ENCODE measurements at places on chromosomes 1 and 21. TPM values are rescaled to one million over a fixed set of nuclear protein-coding genes. Genes with fewer than 3 reads are reported as not detected.

The C1QB gene
- 531 TPM for total RNA-seq

The S100B gene
- 102 TPM for total RNA-seq

The GNAT2 gene
- total RNA-seq = not detected

The EFNA4 gene
- total RNA-seq = 3.1 TPM

The ELAPOR1 gene
- 0.26 TPM for total RNA-seq

The CROCC gene
- total RNA-seq = 14.4 TPM

The NEGR1 gene
- 34.7 TPM for total RNA-seq

The SNX27 gene
- total RNA-seq = 40.4 TPM

The SSR2 gene
- total RNA-seq = 179 TPM

The FAM78B gene
- 1.7 TPM for total RNA-seq

The HMCN1 gene
- 13.3 TPM for total RNA-seq

The EPHA2 gene
- total RNA-seq = 17.6 TPM

The TNFRSF8 gene
- 2.1 TPM for total RNA-seq

The KRTAP13-3 gene
- not detected for total RNA-seq

The KPRP gene
- total RNA-seq = not detected

The CLCA2 gene
- 1.9 TPM for total RNA-seq

The MAP3K7CL gene
- total RNA-seq = 3.9 TPM

The EXO1 gene
- total RNA-seq = 0.48 TPM

The MYOC gene
- 6.3 TPM for total RNA-seq

The ADAM15 gene
- 176 TPM for total RNA-seq

The DYRK3 gene
- 16.1 TPM for total RNA-seq

The METTL13 gene
- 22.1 TPM for total RNA-seq

The GUCA2B gene
- not detected for total RNA-seq

The TMCC2 gene
- total RNA-seq = 1.1 TPM

The OR2T2 gene
- not detected for total RNA-seq

The RHEX gene
- 2.2 TPM for total RNA-seq

The KRTAP21-2 gene
- not detected for total RNA-seq

The OLFM3 gene
- total RNA-seq = not detected

The GUCA2A gene
- not detected for total RNA-seq

The RNF207 gene
- total RNA-seq = 14.7 TPM

The FCRL4 gene
- not detected for total RNA-seq

The MIS18A gene
- 5.4 TPM for total RNA-seq

All from mesenteric fat pad (tissue), 1 donor.